GM12865 (cell line): ENCODE measurements at places on chromosomes 2 and 18.
A peak's percentile ranks its signal among the peaks of the same experiment; 100 is the strongest.

DNA sequence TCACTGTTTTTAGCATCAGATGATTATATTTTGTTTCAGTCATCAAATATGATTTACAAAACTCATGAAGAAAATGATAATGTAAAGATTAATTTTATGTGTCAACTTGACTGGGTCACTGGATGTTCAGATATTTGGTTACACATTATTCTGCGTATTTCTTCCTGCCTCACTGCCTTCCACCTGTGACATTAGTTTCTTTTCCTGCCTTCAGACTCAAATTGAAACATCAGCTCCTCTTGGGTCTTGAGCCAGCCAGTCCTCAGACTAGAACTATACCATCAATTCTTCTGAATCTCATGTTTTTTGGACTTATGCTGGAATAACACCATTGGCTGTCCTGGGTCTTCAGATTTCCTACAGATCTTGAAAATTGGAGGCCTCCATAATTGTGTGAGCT is 96.7 kb downstream of the ZNF385B start:
- DNase-seq = peak; percentile 17

DNA sequence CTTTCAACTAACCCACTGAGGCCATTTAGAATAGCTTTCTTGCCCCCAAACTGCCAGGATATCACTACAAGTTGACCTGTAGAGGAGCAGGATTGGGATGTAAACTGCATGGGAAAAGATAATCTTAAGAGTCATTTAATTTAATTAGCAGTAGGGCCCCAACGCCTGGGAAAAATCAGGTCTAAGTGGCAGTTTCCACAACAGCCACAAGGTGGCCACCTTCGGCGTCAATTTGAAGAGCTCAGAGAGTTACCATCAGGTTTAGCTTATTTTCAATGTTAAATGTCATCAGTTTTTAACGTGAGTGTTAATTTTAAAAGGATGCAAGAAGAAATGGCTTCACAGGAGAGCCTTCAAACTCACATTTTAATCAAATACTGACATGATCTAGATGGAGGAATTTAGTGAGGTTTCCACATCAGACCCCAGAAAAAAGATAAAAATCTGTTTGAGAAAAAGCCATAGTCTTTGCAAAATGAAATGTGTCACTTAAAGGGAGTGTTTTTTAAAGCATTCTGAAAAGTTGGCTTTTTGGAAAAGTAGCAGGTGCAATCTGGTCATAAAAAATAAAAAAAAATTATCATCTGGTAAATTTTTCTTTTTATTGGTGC is 77.3 kb upstream of the UPP2 start:
- DNase-seq = peak; percentile 49

GRCh38 chr2:105373344-105373781 is 25.5 kb downstream of the FHL2 start:
- DNase-seq = no peak

DNA sequence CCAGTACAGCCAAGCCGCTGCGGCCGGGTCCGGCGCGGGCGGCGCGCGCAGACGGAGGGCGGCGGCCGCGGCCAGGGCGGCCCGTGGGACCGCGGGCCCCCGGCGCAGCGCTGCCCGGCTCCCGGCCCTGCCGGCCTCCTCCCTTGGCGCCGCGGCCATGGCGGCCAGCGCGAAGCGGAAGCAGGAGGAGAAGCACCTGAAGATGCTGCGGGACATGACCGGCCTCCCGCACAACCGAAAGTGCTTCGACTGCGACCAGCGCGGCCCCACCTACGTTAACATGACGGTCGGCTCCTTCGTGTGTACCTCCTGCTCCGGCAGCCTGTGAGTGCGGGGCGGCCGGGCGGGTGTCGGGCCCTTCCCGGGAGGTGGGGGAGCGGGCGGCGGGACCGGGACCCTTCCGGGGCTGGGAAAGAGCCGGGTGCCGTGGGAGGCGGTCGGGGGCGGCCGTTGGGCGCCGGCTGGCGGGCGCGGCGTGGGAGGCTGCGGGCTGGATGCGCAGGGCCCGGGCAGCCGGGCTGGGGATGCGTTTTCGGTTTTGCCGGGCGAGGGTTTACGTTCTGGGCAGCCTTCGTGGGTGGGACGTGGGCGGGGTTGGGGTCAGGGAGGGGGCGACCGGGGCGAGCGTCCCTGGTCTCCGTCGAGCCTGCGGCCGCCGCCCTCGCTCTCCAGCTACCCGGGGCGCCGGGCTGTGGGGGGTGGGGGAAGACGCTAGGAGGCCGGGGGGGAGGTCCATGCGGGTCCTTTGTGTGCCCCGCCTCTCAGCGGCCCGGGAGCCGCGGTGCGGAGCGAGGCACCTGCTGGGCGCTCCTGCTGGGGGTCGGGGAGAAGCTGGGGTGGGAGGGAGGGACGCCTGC is 537 bp downstream of the AGFG1 start:
- DNase-seq = peak; percentile 58

- DNase-seq = no peak
Observed at GRCh38 chr2:240952496-240953246, 45.7 kb upstream of the SNED1 start.

GRCh38 chr2:29335396-29335795 is 220.2 kb downstream of the CLIP4 start:
- no peak for DNase-seq

GRCh38 chr2:231518771-231519170 is 11.5 kb downstream of the NMUR1 start:
- DNase-seq = no peak

GRCh38 chr18:47882641-47883040 is 47.8 kb downstream of the SMAD2 start:
- no peak for DNase-seq
